Dermis microvascular lymphatic vessel endothelial cell (primary cell): ENCODE measurements at places on chromosomes 7 and 10.

DNA sequence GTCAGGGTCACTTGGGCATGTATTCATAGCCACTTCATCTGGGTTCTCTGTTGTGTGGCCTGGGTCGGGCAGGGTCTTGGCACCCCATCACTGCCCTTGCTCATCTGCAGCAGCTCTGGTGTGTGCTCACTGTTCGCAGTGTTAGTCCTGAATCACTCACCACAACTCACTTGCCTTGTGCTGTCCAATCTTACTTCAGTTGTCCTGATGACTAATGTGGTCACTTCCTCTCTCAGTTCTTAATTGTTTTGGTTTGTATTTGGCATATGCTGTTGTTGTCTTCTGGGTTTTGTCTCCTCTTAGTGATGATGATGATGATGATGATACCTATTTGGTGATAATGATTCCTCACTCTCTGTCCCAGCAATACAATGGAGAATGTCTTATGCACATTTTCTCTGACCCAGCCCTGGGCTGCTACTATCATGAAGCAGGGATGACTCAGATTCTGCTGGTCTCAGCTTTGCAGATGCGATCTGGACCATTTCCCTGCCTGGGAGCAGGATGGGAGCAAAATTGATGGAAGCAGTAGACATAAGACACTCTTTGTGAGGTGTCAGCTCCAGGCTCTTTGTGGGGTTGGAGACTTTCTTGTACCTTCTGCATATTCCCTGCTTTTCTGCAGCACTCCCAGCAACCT lies 17.0 kb downstream of the ADRA2A start:
- DNase-seq: no peak

GRCh38 chr10:48490946-48491345 lies 113.9 kb downstream of the ARHGAP22 start:
- no peak for DNase-seq

DNA sequence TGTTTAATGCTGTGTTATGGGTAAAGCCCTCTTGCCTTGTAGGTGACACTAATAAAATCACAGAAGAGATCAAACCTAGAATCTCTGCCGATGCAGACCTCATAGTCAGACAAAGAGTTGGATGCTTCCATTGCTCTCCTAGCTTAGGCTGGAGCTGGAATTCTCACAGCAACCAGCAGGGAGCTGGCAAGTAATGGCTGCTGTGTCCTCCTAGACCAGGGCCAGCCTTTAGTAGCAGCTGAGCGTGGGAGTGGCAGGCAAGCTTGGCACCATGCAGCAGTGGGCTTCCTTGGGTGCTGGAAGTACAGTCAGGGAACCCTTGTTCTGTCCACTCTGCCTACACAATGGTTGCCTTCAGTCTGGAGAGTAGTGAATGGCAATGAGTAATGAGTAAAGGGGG lies 598.3 kb upstream of the GALNT17 start:
- DNase-seq: no peak

GRCh38 chr10:128614016-128614605 lies 487.9 kb upstream of the MKI67 start:
- DNase-seq: no peak

DNA sequence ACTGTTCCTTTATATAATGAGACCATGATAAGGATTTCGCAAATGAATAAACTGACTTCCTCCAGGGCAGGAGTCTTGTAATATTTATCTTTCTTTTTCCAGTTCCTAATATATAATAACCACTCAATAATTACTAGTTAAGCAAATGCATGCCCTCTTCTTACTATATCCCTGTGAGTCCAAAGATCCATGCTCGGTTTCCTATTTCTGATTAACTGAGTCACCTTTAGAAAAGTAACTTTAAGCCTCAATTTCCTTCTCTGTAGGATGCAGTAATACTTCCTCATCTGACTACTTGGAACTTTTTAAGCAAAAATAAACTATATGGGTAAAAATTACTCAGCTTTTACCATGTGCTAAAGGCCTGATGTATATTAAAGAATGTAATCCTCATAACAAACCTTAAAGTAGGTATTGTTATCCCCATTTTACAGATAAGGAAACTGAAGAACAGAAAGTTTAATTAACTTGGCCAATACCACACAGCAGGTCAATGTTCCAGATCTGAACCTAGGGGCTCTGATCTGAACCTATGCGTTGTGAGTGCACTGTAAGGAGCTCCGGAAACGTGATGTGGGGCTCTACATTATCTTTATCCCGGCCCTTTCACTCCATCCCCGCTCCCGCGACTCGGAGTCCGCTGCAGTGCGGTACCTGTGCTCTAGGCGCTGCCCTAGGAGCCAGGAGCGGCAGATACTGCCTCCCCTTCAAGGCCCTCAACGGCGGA lies 458 bp downstream of the COX15 start:
- DNase-seq: no peak
